Activated naive CD8-positive, alpha-beta T cell treated with anti-CD3 and anti-CD28 coated beads, Interleukin-2, amount 50 U/mL, for 16 hours (primary cell): ENCODE measurements at places on chromosomes 1 and 21.
A peak's percentile ranks its signal among the peaks of the same experiment; 100 is the strongest.

GRCh38 chr1:74011736-74012135 lies 186.2 kb downstream of the LRRIQ3 start:
- DNase-seq, result no peak

DNA sequence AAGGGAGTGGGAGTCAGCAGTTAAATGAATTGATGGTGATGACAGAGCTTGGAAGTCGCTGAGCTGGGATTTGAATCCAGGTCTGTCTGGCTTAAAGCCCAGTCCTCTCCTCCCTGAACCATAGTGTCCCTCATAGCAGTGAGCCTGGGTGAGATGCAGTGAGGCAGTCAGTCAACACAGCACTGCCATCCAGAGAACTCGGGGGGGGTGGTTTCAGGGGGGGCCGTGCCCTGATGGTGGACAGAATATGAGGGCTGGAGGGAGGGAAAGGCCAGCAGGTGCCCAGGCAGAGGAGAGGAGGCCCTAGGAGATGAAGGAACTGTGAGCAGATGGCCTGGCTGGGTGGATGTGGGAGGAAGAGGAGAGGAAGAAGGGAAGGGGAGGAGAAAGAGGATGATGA lies 405.6 kb downstream of the PTPRU start:
- no peak for DNase-seq

DNA sequence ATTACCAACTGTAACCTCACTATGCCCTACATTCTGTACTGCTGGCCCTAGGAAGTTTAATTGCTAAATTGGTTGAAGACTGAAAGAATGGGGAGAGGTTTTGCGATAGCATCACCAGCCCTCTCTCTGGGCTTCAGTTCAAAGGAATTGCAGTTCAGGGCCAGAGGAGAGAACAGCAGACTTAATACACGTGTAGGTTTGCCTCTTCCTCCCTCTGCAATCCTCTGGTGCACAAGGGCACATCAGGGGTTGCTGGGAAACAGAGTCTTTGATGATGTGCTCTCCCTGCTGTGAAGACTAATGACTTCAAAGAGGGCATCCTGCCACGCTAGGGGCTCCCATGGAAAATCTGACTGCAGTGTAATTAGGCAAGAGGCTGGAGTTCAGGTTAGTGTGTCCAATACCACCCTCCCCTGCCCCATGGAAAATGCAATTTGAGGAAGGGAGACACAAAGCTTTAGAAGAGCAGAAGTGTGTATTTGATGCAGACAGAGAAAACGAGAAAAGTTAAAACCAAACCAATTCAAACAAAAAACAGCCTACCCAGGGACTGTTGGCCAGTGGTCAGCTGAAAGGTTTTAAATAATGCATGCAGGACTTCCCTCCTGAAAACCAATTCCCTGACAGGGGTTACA lies 167.9 kb downstream of the ASTN1 start:
- no peak for DNase-seq

DNA sequence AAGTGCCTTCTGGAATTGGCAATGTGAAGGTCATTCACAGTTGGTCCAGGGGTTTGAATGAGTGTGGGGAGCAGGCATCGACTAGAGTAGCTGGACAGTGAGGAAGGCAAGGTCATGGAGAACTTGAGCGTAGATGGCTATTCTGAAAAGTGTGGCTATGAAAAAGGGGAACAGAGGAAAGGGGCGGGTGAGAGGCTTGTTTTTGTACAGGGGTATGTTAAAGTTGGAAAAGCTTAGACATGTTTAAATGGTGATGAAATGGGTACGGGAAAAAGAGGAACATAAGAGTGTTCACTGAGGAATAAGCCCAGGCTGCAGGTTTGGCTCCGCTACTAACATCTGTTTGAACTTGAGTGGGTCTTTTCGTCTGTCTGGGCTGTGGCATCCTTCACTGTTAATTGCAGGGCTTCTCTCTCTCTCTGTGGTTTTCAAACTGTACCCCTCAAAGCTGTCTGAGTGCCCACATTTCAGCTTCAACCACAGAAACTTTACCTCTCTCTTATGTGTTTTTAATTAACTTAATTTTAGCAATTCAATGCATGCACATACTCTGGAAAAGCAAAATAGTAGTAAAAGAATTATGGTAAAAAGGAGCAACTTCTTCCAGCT lies 70.8 kb upstream of the COA6 start:
- no peak for DNase-seq

DNA sequence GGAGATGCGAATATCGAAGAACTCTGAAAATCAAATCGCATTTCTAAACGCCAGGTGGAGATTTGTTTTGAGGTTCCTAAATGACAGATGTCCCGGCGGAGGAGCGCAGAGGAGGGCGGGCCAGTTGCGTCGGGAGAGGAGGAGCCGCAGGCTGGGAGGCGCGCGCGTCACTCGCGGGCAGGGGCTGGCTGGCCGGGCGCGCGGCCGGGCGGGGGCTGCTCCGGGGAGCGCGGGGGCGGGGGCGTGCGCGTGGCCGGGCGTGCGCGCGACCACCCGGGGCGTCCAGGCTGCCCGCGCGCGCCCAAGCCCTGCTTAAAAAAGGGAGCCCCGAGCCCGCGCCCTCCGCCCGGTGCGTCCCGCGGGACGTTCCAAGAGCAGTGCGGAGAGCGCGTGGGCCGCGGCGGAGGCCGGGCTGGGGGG lies 47.3 kb downstream of the H3-3A start:
- DNase-seq, result peak; percentile 49

DNA sequence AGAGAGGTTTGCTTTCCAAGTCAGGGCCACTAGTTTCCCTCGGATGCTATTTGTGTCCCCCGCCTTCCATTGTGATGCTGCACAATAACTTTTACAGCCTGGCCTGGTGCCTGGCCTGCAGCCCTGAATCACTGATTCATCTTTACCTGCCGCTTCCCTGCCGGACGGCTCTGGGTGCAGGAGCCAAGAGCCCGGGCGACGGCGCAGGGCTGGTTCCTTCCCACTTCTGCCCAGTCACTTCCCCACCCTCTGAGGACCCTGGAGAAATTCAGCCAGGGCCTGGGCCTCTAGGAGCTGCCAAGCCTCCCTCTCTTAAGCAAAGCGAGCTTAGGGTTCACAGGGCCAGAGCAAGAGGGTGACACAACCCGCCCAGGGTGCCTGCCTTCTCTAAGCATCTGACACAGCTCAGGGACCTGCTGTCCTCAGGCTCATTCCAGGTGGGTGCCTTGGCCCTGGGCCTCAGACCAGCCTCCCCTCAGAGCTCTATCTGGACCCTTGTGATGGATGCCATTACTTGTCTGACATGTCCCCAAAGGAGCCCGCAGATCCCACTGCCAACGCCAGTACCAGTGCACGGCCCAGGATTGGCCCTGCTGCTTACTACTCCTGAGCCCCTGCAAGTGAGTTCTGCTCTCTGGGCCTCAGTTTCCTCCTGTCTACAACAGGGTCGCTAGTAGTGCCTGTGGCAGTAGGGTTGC lies 381.0 kb upstream of the VAMP3 start:
- DNase-seq, result no peak

GRCh38 chr1:205235951-205236350 lies 8.2 kb downstream of the TMCC2 start:
- DNase-seq, result no peak

DNA sequence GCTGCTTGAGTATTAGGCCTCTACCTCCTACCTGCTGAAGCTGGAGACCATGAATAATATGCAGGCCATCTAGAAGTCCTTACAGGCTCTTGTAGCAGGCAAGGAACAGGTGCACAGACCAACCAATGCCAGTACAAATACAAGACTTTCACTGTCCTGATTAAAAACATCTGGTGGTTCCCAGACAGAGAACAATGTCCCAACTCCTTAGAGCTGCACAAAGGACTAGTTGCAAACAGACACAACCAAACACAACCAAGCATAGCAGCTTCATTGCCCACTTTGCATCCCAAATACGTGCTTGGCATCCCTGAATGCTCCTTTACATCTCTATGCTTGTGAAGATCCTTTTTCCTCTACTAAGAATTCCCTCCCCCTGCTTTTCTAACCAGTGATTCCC lies 98.1 kb upstream of the CXADR start:
- DNase-seq, result no peak

DNA sequence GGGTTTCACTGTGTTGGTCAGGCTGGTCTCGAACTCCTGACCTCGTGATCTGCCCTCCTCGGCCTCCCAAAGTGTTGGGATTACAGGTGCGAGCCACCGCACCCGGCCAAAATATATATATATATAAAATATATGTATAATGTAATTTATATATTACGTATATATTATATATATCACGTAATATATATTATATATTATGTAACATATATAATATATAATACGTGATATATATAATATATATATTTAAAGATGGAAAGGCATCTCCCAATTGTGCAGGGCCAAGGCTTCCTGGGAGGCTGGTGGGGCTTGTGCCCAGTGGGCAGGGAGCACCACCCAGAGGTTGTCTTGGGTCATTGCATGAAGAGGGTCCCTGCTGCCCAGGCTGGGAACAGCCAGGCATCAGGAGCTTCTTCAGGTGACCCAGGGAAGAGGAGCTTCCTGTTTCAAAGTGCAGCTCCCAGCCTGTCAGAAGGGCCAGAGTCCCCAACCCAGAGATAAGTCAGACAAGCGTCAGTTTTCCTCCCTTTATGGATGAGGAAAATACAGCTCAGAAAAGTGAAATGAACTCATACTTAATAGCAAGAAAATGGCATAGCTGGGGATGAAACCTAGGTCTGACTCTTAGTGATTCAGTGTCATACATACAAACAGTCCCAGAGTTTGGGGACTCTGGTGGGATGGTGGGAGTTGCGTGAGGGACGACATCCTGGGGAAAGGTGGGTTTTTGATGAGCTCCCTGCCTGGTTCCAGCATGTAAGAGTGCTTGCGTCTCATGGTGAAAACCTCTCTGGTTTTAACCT lies 12.0 kb downstream of the UBE2Q1 start:
- DNase-seq, result no peak

GRCh38 chr1:169217636-169218035 lies 111.1 kb downstream of the ATP1B1 start:
- DNase-seq, result no peak

DNA sequence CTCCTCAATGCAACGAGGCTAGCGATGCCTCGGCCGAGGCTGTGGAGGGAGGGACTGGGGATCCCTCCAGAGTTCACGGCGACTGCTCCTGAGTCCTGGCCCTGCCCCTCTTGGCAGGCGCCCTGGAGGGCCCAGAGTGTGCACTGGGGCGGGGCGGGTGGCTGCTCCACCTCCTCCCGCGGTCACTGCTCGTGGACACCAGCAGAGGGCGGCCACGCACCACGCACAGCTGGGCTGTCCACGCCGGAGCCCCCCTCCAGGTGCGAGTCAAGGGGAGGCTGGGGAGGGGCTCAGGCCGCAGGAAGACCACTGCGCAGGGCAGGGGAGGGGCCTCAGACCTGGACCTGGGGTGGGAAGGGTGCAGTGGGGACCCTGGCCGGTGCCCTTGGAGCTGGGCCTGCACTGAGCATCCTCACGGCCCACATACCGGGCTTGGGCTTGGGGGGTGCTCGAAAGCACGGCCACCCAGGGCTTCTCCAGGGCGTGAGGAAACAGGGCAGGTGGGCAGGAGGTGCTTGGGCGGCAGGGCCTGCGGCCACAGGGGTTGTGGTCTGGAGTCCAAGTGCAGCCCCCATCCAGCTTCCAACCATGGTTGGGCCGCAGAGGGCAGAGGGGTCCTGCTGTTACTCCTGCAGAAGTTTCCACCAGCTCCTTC lies 20.6 kb upstream of the TTC34 start:
- no peak for DNase-seq

DNA sequence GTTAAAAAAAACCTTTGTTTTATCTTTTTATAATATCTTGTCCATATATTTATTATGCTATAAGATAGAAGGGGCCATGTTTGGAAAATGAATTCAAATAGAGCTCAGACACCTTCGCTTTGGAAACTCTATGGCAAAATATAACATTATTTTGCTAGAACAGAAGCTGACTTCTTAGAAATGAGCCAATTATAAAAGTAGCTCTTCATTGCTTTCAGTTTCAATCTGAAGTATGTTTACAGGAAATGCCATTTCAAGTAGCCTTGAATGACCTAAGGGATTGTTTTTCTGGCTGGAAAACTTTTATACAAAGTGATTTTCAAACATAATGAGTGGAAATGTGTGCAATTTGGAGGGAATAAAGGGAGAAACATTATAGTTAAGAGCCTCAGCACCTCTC lies 37.8 kb upstream of the GBP5 start:
- no peak for DNase-seq

DNA sequence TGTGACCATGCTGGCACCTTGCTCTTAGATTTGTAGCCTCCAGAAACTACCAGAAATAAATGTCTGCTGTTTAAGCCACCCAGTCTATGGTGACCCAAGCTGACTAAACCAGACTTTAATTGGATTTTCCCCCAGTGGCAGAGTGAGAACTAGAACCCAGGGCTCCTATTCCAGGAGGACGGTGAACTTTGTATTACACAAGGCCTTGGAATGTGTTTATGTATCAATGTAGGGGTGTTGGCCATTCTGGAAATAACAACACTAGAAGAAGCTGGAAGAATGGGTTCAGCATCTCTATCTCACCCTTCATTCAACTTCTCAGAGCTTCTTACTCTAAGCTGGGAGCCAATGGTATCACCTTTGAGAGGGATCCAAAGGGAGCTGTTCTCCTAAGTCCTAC lies 37.0 kb downstream of the ARHGEF11 start:
- no peak for DNase-seq

- no peak for DNase-seq
These were observed 6.6 kb downstream of the LDLRAD2 start for GRCh38 chr1:21818656-21819055.

DNA sequence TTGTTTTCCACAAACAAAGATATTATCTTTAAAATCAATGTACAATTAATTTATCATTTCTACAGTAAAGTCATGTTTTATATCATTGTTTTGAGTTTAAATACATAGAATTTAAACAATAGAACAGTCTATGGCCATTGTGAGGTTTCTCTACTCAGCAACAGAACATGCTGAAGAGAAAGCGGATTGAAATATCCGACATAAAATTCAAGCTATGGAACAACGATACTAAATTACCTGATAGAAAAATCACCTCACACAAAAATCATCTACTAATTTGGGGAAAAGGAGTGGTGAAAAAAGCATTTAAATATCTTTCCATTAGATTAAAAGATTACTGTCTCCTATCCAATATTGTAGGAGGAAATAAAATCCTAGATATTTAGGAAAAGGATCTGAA lies 12.6 kb downstream of the CDKN2C start:
- no peak for DNase-seq

DNA sequence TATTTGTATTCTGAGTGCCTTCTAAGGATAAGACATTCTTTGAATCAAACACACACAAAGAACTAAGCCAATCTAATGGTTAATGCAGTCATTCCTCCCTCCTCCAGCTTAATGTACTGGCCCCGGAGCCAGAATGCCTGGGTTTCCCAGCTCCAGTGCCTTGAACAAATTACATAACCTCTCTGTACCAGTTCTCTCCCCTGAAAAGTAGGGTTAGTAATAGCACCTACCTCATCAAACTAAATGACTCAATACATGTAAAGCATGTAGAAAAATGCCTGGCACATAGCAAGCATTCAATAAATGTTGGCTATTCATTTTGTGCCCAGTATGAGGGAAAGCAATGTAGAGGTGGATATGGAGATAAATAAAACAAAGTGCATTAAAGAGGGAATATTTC lies 14.0 kb downstream of the C1orf52 start:
- DNase-seq, result no peak

GRCh38 chr1:44035726-44036408 lies 4.6 kb upstream of the SLC6A9 start:
- DNase-seq, result no peak

- DNase-seq, result no peak
These were observed 31.5 kb downstream of the RIMS3 start for GRCh38 chr1:40633931-40634376.
